ENCODE measurements at places on chromosomes 1 and 21.

DNA sequence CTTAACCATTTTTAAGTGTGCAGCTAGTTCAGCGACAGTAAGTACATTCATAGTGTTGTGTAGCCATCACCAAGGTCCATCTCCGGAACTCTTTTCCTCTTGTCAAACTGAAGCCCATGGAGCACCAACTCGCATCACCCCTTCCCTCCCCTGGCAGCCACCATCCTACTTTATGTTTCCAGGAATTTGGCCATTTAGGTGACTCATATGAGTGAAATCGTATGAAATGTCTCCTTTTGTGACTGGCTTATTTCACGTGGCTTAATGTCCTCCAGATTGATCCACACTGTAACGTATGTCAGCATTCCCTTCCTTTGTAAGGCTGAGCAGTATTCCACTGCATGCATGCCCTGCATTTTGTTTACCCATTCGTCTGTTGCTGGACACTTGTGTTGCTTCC is 2.5 kb downstream of the COL6A2 start:
- no peak for DNase-seq

- DNase-seq: no peak
Observed at GRCh38 chr1:20847611-20848080, 60.5 kb upstream of the HP1BP3 start.

- DNase-seq: no peak
Observed at GRCh38 chr1:204979306-204979705, 63.7 kb upstream of the CNTN2 start.

GRCh38 chr1:60894130-60894529 is 188.2 kb upstream of the NFIA start:
- DNase-seq: no peak

DNA sequence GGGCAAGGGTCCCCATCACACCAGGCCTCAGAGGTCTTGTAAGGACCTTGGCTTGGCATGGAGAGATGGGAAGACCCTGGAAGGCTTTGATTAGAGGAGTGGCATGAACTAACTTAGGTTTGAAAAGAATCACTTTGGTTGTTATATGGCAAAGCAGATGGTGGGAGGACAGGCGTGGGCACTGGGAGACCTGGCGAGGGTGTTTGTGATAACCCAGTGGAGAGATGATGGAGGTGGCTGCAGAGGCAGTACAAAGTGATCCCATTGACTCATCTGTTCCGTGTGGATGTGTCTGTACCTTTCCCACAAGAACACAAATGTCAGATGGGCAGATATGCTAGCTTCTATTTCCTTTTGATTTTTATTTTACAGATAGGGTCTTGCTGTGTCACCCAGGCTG is 168.3 kb downstream of the SLC35F3 start:
- no peak for DNase-seq

DNA sequence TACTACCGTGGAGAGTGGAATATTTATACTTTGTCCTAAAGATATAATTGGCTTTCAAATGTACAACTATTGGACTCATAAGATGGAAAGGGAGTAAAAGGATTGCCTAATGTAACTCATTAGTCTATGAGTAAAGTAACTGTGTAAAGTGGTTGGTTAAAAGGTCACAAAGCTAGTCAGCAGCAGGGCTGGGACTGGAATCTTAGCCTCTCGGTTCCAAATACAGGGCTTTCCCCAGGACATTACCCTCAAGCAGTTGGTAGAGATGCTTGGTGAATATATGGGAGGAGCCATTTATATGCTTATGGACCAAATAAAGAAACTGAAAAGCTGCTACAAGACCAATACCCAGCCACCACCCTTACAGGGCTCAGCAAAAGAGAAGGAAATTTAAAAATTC is 283.7 kb downstream of the HLX start:
- no peak for DNase-seq

- DNase-seq: no peak
Observed at GRCh38 chr1:94553323-94553730, 11.8 kb upstream of the F3 start.

DNA sequence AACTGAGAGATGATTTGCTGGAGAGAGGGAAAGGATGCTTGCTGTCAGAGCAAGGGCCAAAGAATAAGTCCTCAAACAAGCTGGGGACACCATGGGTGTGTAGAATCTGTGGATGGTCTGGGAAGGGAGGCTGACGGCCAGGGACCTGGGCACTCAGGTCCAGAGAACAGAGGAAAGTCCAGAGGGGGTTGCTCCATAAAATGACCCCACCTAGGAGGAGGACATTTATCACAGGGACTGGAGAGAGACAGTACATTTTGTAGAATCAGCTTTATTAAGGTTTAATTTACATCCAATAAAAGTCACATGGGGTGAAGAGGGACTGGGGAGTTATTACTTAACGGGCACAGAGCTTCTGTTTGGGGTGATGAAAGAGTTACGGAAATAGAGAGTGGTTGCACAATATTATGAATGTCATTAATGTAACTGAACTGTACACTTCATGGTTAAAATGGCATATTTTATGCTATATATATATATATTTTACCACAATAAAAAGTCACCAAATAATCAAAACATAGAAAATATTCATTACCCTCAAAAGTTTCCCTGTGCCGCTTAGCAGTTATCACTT is 73.0 kb upstream of the ABCD3 start:
- DNase-seq: no peak

- DNase-seq: no peak
Observed at GRCh38 chr21:32055305-32055704, 182.5 kb downstream of the HUNK start.

GRCh38 chr21:45902292-45902995 is 79.1 kb upstream of the COL6A1 start:
- no peak for DNase-seq
